H1 (cell line): ENCODE measurements at places on chromosomes 1 and 21.

DNA sequence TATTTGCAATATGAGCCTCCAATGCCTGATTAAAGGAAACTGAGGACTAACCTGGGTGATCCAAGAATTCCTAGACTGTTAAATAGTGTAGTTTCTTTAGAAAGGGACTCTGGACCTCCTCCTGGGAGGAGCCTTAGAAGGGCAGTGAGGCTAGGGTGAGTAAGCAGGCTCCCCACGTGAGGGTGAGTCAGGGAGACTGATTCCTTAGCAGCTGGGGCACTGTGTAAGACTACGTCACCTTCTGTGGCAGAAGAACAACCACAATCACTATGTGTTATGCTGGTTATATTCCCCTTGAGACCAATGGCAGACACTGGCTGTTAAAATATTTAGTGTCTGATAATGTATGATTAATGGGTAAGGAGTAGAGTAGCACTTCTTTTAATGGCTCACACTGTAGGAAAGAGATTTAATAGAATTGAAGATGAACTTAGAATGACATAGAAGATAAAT lies 53.3 kb upstream of the SYT14 start:
- H3K4me3 ChIP-seq = no peak overlapping the region
- no peaks in the 10 kb centered on the region for H3K36me3 ChIP-seq
- H3K27me3 ChIP-seq = no peaks in the 10 kb centered on the region
- no peak for DNase-seq
- no peak overlapping the region for H3K27ac ChIP-seq

GRCh38 chr1:234579967-234580366 lies 30.0 kb downstream of the IRF2BP2 start:
- no peaks in the 10 kb centered on the region for H3K36me3 ChIP-seq
- no peak overlapping the region for H3K4me3 ChIP-seq
- DNase-seq = no peak
- no peaks in the 10 kb centered on the region for H3K27me3 ChIP-seq
- no peak overlapping the region for H3K27ac ChIP-seq
- no peaks in the 10 kb centered on the region for H3K4me1 ChIP-seq

DNA sequence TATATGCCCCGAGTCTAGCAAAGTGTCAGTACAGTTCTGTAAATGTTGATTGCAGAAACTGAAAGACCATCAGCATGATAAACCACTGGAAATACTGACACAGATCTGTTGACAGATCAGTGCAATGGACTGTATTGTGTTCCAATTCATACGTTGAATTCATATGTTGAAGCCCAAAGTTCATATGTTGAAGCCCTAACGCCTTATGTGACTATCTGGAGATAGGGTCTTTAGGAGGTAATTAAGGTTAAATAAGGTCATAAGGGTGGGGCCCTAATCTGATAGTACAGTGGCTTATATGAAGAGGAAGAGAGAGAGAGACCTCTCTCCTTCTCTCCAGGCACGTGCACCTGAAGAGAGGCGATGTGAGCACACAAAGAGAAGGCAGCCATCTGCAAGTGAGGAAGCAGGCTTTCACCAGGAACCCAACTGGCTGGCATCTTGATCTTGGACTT lies 144.7 kb downstream of the MRPL39 start:
- no peak overlapping the region for H3K27ac ChIP-seq
- no peaks in the 10 kb centered on the region for H3K27me3 ChIP-seq
- no peaks in the 10 kb centered on the region for H3K4me1 ChIP-seq
- H3K4me3 ChIP-seq = no peak overlapping the region
- no peak for DNase-seq

DNA sequence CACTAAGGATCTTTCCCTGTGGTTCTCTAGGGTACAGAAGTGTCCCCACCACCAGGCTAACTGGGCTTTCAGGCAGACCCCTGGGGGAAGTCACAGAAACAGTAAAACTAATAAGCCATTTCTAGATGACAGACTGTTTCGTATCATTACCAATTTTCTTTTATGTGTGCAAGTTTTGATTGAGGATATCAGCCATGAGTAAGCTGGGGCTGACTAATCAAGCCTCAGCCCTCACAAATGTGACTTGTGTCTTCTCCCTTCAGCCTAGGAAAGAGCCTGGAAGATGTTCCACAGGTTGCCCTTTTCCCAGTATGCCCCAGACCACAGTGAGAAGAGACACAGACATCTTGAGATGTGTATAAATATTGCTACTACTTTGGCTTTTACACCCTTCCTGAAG lies 10.5 kb downstream of the PTGFRN start:
- no peak overlapping the region for H3K4me3 ChIP-seq
- 0 out of 2 replicates have a peak overlapping the region, but pooled peaks have one; percentile 7 for H3K27ac ChIP-seq
- no peaks in the 10 kb centered on the region for H3K4me1 ChIP-seq
